ENCODE measurements at places on chromosomes 1 and 21.

DNA sequence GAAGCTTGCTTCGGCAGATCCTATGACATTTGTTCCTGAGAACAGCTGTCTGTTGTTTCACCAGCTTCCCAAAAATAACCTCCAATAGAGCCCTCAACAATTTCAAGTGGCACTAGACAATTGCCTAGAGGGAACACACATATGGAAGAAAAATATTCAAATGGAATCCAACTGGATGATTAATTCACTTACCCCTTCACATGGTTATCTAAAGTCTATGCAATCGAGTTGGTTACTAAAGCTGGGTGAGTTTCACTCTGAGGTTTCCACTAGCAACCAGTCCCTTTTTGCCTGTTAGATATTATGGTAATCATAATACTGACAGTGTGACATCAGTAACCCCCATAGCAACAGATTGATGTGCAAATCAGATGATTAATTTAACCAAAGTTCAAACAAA lies at the start of gene LEMD1:
Gene LEMD1 (minus strand): TSS at position 259 of the 400 bp plus-strand sequence. CDS start 1,520 bp downstream, outside the sequence.
- no peak for DNase-seq

GRCh38 chr1:2919841-2920240 lies 101.4 kb upstream of the ACTRT2 start:
- no peak for DNase-seq

DNA sequence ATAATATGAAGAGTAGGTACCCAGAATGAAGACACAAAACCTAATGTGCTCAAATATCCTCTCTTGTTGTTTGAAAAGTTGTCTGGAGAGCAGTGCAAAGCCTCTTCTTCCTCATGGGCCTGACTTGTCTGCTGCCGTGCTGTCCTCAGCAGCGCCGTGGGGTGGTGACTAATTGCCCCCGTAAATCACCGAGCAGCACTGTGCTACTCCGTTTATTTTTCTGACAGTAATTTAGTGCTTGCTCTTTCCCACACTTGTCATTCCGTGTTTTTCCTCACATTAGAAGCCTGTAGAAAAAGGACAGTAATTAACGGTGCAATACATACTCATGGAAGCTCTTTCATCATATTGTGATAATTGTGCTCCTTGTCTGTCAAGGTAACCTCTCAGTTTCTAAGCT lies 114.8 kb upstream of the BARHL2 start:
- no peak for DNase-seq

DNA sequence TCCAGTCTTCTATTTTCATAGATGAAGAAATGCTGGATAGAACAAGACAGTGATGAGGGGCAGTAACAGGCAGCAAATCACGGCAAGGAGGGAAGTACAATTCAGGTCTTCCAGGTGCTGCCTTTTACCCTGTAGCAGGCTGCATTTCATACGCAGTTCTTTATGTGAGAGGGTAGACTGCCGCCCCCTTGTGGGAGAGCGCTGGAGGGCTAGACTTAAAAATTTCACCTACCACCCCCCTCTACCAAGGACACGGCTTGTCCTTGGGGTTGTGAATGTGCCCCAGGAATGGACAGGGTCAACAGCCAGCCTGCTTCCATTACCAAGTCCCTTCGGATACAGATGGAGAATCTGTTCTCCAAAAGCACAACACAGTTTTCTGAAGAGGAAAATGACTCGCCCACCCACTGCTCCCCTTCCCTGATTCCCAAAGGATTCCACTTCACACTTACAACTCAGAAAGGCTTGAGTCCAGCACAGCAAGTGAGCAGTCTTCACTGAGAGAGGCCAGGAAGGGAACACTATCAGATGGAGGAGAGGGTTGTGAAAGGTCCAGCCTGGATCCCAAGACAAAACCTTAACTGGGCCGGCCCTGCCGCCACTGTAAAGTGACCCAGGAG lies 7.4 kb downstream of the WDR77 start:
- peak; percentile 33 for DNase-seq

- no peak for DNase-seq
Observed at GRCh38 chr1:175376194-175376593, 183.6 kb upstream of the KIAA0040 start.

DNA sequence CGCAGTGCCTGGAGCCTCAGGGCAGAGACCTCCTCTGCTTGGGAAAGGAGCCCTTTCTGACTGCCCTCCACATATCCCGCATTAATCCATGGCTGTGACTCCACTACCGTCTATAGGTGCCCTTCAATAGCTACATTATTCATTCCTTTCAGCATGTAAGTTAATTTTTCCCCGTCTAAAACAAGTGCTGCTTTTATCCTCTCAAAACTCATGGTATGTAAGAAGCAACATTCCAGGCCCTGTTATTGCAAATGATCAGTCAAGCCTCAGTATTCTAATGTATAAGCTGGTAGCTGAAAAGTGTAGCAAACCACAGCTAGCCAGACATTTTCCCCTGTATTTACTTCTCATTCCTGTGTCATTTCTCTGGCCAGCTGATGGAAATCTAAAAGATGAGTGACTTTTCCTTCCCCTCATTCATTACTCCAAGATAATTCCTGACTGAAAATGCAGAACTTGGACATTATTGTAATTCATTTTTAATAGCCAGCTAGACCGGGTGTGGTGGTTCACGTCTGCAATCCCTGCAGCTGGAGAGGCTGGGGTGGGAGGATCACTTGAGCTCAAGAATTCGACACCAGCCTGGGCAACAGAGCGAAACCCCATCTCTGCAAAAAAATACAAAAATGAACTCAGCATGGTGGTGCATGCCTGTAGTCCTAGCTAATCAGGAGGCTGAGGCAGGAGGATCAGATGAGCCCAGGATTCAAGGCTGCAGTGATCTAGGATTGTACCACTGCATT lies 88.5 kb upstream of the SOD1 start:
- no peak for DNase-seq

DNA sequence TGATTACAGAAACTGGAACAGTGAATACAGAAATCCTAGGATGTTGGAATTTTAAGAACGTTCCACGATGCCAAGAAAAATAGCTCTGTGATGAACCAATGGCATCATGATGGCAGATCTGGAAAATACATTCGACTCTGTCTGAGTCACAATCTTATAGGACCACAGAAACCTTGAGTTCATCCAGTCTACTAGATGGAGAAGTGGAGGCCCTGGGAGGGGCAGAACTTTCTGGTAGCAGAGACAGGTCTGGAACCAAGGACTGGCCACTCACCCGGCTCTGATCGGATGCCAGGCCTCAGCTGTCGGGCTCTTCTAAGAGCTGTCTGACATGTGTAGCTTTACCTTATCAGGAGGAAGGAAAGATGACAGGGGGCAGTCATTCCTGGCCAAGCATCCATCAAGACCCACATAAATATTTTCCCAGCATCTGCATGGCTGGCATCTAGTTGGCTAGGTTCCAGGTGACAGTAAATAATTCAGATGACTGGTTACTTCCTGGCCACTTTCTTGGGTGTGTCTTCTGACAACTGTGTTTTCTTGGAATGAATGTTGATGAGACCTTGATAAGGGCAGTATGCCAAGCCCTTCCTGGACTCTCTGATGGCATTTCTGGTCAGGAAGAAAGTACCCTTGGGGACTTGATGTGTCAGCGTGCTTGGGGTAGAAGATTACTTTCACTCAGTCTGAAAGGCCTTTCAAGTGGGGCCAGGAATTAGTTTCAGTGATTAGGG lies 72.6 kb upstream of the TRABD2B start:
- DNase-seq, result no peak

GRCh38 chr1:71526824-71527223 lies 446.0 kb upstream of the ZRANB2 start:
- no peak for DNase-seq

DNA sequence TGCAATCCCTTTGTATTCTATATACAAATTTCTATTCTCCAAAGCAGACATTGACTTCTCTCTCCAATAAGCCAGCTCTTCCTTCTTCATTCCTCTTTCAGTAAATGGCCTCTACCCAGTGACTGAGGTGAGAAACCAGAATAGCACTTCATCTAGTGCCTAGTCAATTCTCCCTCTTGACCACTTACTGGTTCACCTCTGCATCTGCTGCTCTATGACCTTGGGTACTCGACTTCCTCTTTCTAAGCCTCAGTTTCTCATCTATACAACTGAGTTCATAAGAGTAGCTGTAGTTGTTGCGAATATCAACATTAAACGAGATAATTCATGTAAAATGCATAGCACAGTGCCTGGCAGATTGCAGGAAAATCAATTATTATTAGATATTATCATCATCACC lies 12.4 kb downstream of the LYST start:
- DNase-seq, result no peak

- DNase-seq, result no peak
Observed at GRCh38 chr1:151944857-151945575, 35.7 kb upstream of the THEM4 start.

DNA sequence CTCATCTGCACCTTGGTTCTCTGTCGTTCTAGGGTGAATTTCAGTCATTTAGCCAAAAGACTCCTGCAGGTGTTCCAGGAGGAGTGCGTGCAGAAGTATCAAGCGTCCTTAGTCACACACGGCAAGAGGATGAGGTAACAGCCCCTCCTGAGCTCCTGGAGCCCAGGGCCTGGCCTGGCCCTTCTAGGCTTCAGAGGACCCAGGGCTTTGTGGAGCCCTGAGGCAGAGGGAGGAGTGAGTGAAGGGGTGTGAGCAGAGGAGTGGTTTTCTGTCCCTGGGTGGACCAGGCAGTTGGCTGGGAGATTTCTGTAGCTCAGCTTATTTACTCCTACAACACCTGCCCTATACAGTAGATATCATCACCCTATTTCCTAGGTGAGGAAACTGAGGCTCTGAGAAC lies 15.7 kb upstream of the RASSF5 start:
- DNase-seq, result no peak

DNA sequence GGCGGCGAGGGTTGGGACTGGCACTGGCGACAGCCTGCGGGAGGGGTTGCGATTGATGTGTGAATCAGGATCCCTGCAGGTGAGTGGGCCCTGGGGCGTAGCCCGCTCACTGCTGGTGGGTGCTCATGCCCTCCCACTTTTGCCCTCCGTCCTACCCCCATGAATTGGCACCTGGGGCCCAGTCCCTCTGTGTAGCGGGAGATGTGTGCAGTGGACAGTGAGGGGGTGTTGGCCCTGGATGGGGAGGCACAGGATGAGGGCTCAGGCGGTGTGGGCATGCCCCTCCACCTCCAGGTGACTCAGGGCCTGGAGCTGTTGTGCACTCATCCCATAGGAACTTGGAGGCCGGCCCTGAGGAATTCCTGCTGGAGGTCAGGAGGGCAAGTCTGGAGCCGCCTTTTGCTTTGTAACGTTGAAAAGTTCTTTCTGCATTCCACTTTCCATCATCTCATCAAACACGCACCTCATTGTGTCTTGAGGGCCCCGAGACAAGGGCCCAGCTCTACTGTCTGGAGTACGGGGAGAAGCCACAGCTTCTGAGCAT lies 3.0 kb downstream of the PEAR1 start:
- no peak for DNase-seq

- DNase-seq, result no peak
Observed at GRCh38 chr1:48233666-48234485, 11.4 kb downstream of the SLC5A9 start.

DNA sequence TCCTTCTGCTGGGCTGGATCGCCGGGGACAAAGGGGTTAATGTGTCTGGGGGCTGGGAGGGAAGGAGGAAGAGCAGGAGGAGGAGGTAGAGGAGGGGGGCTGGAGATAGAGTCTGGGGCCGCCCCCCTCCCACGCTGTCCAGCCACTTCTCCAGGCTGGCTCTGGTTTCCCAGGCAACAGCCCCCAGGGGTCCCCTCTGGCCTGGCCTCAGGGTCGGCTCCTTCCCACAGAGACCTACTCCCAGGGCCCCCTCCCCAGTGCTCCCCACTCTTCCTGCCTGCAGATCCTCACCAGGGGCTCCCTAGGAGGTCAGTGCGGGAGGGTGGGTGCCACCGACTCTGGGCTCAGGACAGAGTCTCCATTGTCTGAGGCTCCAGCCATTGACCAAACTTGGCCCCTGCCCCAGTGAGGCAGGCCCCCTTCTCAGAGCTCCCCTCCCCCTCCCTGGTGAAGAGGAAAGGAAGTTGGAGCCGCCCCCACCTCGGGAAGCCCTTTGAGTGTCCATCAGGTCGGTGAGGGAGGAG lies 34.1 kb downstream of the ARHGEF10L start:
- DNase-seq, result no peak

DNA sequence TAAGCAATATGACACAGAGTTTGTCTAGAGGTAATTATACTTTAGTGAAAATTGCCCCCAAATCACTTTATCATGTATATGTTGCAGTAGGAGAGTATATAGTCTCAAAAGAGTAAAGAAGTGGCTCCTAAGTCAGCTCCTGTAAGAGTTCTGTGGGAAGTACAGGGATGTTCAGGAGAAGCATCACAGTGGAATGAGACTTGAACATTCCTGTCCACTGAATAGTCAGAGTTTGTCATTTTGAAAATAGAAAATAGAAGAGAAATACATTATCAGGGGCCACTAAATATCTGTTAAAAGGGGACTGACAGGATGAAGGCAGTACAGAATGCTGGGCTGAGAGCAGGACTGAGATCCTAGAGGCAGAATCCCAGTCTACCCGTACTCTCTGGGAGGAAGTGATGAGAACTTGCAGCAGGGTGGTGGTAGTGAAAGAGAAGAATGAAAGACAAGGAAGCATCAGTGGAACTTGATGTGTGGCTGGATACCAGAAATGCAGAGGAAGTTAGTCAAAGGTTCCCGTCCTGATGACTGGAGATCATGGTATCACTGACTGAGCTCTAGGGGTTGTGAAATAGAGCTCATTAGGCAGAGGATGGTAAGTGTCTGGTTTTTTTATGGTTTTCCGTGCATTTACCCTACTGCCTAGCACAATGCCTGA lies 153.4 kb downstream of the FMN2 start:
- DNase-seq, result no peak

GRCh38 chr1:4076346-4076745 lies 176.3 kb upstream of the C1orf174 start:
- DNase-seq, result no peak

- DNase-seq, result no peak
Observed at GRCh38 chr1:35674111-35674510, 32.8 kb upstream of the PSMB2 start.

DNA sequence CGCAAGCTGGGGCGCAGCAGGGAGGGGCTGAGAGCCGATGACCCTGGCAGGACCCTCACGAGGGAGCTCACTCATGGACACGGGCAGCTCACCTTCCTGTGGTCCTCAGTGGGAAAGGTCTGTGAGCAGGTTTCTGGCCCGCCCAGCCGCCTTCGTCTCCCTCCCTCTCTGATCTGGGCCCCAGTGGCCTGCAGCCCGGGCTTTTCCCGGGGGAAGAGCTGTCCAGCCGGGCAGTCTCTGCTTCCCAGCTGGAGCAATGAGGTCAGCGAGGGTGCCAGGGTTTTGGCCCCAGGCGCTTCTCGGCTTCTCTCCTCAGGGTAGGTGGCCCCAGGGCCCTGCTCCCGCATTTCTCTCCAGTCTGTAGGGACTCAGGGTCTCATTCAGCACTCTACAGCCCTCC lies 22.2 kb upstream of the ARHGEF16 start:
- DNase-seq, result no peak

GRCh38 chr21:38954588-38955004 lies 148.9 kb downstream of the ETS2 start:
- no peak for DNase-seq
